MCF 10A (cell line): ENCODE measurements at places on chromosomes 6 and 20. TPM values are rescaled to one million over a fixed set of nuclear protein-coding genes. Genes with fewer than 3 reads are reported as not detected.

The EGFL8 gene
- total RNA-seq = 3.1 and 6.7 TPM in 2 replicates

The OR2H2 gene
- total RNA-seq = not detected in 2 replicates

The GSTA1 gene
- not detected in 2 replicates for total RNA-seq

The PREX1 gene
- total RNA-seq = 0.05 TPM in 1 of 2 replicates, not detected in the other

The TPD52L1 gene
- 69.5 and 92.6 TPM in 2 replicates for total RNA-seq

The EMILIN3 gene
- total RNA-seq = not detected in 2 replicates

The METTL24 gene
- not detected in 2 replicates for total RNA-seq

The ZSCAN23 gene
- total RNA-seq = 3.0 and 4.7 TPM in 2 replicates

The WFDC10A gene
- not detected in 2 replicates for total RNA-seq

The CUL9 gene
- 39.6 and 42.8 TPM in 2 replicates for total RNA-seq

The MCCD1 gene
- total RNA-seq = not detected in 2 replicates

The GSTA2 gene
- not detected in 2 replicates for total RNA-seq

The DLL1 gene
- total RNA-seq = 0.96 and 1.4 TPM in 2 replicates

The MPC1 gene
- 31.8 and 33.1 TPM in 2 replicates for total RNA-seq

The EBF4 gene
- not detected in 2 replicates for total RNA-seq

The SNAI1 gene
- 0.17 and 0.23 TPM in 2 replicates for total RNA-seq

The SMOC2 gene
- total RNA-seq = not detected in 2 replicates

The EDN3 gene
- not detected in 2 replicates for total RNA-seq

The TEAD3 gene
- 11.1 and 13.3 TPM in 2 replicates for total RNA-seq

The SMLR1 gene
- not detected in 2 replicates for total RNA-seq

The ENPP5 gene
- 0.07 TPM in 1 of 2 replicates, not detected in the other for total RNA-seq

The DDX43 gene
- not detected in 2 replicates for total RNA-seq

The HLA-DQA1 gene
- total RNA-seq = not detected in 2 replicates

The BTBD3 gene
- 21.6 and 21.8 TPM in 2 replicates for total RNA-seq

The CFAP206 gene
- 0.27 TPM in 1 of 2 replicates, not detected in the other for total RNA-seq

The DEFB116 gene
- not detected in 2 replicates for total RNA-seq

The GPR6 gene
- not detected in 2 replicates for total RNA-seq

The ADGRB3 gene
- total RNA-seq = not detected in 2 replicates

The ANKRD66 gene
- total RNA-seq = not detected in 2 replicates

The POFUT1 gene
- 43.1 and 43.9 TPM in 2 replicates for total RNA-seq

The MOCS1 gene
- total RNA-seq = 4.9 and 5.3 TPM in 2 replicates

The PRKN gene
- 2.5 and 6.0 TPM in 2 replicates for total RNA-seq

The PDYN gene
- total RNA-seq = not detected in 2 replicates

The PAK5 gene
- not detected in 2 replicates for total RNA-seq

The PHF1 gene
- 28.9 and 33.9 TPM in 2 replicates for total RNA-seq

The HLA-DRB5 gene
- total RNA-seq = not detected in 2 replicates

The PERP gene
- 103 and 120 TPM in 2 replicates for total RNA-seq

The SLC4A11 gene
- 4.1 and 5.7 TPM in 2 replicates for total RNA-seq

The IL17F gene
- not detected in 2 replicates for total RNA-seq

The MYBL2 gene
- 16.4 and 44.3 TPM in 2 replicates for total RNA-seq

The PIGT gene
- total RNA-seq = 79.4 and 84.3 TPM in 2 replicates

The PSORS1C1 gene
- total RNA-seq = 7.7 and 11.7 TPM in 2 replicates

The FAM217B gene
- total RNA-seq = 5.6 and 8.6 TPM in 2 replicates
